Stimulated activated CD4-positive, alpha-beta T cell treated with anti-CD3 and anti-CD28 coated beads, Interleukin-4, amount 100 ng/mL, for 48 hours (primary cell): ENCODE measurements at places on chromosomes 12 and 14.
A peak's percentile ranks its signal among the peaks of the same experiment; 100 is the strongest.

DNA sequence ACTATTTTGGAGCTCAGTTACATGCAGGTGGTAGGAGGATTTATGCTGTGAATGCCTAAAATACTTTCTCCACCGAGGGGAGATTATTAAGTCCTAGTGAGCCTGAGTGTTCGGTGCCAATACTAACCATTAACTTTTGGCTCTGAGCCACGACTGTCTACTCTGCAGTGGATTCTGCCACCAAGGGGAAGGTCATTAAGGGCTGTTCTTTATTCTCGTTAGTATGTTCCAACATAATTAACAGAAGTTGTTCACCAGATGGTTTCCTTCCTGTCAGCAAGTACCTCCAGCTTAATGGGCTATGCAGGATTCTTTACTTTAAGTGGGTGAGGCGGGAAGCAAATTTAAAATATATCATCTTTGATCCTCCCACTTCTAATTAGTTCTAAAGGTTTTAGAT, 326.3 kb downstream of the BMP4 start:
- DNase-seq, result no peak

DNA sequence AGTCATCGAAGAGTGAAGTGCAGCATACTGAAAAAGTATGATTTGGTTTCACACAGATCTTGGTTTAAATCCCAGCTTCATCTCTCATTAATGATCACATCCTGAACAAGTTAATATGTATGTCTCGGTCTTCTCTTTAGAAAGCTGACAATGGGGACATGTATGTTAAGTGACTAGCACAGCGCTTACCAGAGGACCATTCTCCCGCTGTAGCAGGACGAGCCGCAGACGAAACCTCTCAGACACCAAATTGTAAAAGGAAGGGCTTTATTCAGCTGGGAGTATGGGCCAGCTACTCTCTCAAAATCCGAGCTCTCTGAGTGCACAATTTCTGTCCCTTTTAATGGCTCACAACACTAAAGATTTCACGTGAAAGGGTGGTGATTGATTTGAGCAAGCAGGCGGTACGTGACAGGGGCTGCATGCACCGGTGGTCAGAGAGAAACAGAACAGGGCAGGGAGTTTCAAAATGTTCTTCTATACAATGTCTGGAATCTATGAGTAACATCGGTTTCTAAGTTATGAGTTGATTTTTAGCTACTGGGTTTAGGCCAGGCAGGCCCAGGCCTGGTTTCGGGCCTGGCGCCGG, 682.4 kb downstream of the DIO2 start:
- DNase-seq, result no peak

DNA sequence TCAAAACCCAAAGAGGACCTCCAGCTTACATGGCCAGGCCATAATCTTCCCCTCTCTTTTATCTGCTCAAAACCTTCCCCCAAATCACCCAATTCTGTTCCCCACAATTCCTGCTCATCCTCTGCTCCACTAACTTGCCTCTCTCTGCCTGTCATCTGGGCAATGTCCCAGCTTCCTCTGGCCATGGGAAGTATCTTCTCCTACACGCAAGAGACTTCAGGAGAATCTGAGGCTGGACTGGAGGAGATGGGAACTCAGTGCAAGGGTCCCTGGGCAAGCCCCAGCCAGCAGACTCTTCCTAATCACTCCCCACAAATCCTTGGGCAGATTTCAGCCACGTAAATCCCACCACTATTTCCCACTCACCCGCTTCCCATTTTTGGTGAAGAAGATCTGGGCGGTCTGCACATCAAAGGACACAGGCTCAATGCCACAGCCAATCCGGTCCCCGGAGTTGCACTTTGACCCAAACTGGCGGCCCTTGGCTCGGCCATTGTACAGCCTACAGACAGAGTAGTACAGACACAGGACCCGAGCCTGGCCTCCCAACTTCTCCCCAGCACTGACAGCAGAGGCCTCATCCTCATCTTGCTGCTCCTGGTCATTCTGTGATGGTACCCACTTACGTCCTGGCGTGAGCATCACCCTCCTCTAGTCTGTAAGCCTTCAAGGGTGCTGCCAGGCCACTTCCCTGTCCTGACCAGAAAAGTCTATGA, 4.7 kb downstream of the SPRYD3 start:
- no peak for DNase-seq

DNA sequence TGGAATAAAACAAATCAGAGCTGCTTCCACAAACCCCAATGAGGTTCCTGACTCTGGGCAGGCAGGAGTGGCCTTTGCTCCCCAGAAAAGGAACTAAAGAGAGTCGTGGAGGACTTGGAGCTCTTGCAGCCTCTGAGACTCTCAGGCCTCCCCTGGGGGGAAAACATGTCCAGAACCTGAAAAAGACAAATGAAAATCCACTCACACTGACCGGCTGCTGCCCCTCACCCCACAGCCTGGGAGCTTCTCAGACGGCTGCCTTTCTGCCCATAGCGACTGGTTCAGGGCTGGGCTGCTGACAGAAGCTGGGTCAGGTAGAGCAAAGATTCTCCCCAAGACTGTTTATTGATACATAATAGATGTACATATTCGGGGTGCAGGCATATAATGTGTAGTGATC, 356.0 kb downstream of the ADGRD1 start:
- DNase-seq, result no peak

- DNase-seq, result no peak
Measured at GRCh38 chr14:93960108-93960475, 16.3 kb downstream of the ASB2 start.

GRCh38 chr12:70598467-70599193, 38.6 kb downstream of the PTPRB start:
- no peak for DNase-seq

- no peak for DNase-seq
Measured at GRCh38 chr14:68399971-68400370, 392.9 kb downstream of the ZFP36L1 start.

DNA sequence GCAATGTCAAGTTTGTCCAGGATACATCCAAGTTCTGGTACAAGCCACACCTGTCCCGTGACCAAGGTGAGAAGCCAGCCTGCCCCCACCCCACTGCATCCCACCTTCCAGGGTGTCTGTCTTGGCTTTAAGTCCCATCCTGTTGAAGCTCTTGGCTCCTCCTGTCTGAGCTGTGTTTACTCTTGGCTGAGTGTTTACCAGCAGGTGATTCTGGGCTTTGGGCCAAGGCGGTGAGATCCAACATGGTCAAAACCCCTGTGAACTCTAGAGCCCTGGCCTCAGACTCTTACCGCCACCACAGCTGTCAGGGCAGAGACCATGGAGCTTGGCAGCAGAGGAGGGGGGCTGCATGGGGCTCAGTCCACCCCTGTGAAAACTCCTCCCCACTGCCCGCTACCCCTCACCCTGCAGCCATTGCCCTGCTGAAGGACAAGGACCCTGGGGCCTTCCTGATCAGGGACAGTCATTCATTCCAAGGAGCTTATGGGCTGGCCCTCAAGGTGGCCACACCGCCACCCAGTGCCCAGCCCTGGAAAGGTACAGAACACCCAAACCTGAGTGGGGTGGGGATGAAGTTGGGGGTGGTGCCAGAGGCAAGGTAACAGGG, 11.6 kb downstream of the TNS2 start:
- no peak for DNase-seq

- peak; percentile 24 for DNase-seq
Measured at GRCh38 chr14:50559990-50560930, at the start of gene ATL1. Gene ATL1, plus strand, starts transcription at chr14:50560145. Its CDS starts 121 bp downstream, at chr14:50560266.

- DNase-seq, result no peak
Measured at GRCh38 chr12:101963697-101964096, 86.3 kb downstream of the DRAM1 start.

GRCh38 chr14:98912655-98913054, 359.3 kb downstream of the BCL11B start:
- no peak for DNase-seq

GRCh38 chr14:69398053-69398817, at the start of the genes ERH and SLC39A9:
Gene ERH, minus strand, starts transcription at chr14:69398299. Its CDS starts 66 bp downstream, at chr14:69398233.
Gene SLC39A9, plus strand, starts transcription at chr14:69398692. Its CDS starts 678 bp downstream, at chr14:69399370.
- peak; percentile 87 for DNase-seq

DNA sequence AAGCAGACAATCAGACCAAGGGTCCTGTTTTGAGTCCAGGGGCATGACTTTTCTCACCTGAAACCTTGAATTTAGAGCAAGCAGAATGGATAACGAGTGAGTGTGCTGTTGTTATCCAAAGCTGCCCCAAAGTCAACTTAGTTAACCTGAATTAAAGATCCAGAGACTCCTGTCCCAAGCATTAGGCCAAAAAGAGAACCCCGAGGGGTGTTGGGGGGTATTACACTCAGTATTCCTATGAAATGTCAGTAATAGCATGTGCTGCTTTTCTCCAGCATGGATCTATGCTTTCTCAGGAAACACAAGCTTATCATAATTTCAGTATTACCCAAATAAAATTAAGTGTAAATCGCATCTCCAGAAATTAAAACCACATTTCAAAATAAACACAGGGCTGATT, 19.0 kb downstream of the EIF4B start:
- DNase-seq, result no peak

GRCh38 chr12:25958428-25959070, at the start of gene RASSF8:
Gene RASSF8, plus strand, starts transcription at chr12:25958682. Its CDS starts 96,662 bp downstream, at chr12:26055344.
- DNase-seq, result no peak

DNA sequence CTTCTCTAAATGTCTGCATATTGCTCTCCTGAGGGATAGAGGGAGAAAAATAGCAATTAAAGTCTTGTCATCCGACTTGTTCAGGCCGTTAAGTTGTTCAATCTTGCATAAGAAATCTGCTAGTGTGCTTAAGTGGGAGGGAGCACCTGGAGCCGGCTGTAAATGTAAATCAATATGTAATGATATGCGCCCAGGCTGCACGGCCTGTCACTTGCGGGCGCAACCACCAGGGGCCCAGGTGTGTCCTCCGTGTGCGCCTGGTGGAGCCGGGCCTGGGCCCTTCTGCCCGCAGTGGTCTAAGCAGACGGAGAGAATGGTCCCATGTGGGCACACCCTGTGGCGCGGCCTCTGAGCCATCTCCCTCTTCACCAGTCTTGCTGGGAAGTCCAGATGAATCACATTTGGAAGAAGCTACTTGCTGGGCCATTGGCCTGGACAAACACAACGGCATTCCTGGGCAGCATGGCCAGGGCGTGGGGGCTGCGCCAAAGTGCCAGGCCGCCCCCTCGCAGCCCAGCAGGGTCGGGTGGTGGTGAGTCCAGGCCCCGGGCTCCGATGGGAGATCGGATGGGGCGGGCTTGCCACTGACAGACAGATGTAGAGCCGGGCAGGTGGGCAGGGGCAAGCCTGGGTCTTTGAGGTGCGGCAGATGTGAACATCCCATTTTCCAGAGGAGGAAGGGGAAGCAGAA, 193.3 kb upstream of the C14orf180 start:
- DNase-seq, result no peak

- DNase-seq, result no peak
Measured at GRCh38 chr12:10067264-10067663, 31.5 kb downstream of the CLEC1A start.

DNA sequence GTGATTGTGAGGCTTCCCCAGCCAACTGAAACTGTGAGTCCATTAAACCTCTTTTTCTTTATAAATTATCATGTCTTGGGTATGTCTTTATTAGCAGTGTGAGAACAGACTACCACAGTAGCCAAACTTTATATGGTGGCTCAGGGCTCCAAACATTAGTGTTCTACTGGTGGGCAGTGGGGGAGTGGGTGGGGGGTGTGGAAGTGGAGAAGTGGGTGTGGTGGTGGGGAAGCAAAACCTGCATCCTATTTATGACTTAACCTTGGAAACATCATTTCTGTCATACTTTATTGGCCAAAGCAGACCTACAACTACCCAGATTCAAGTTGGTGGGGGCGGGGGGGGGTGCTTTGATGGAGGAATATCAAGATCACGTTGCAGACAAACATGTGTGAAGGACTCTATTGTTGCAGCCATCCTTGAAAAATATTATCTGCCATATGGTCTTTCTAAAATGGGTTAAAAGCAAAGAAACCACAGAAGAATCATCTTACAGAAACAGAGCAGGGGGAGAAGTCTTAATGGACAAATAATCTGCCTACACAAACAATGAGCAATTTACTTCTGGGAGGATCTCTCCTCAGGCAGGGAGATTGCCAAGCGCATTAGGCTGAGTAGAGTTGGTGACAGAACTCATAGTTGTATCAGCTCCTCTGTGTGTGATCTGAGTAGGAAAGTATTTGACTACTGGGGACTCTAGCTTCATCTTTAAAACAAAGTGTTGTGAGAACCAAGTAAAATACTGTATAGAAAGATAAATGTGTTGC, 1.4 kb upstream of the PWP1 start:
- DNase-seq, result no peak

DNA sequence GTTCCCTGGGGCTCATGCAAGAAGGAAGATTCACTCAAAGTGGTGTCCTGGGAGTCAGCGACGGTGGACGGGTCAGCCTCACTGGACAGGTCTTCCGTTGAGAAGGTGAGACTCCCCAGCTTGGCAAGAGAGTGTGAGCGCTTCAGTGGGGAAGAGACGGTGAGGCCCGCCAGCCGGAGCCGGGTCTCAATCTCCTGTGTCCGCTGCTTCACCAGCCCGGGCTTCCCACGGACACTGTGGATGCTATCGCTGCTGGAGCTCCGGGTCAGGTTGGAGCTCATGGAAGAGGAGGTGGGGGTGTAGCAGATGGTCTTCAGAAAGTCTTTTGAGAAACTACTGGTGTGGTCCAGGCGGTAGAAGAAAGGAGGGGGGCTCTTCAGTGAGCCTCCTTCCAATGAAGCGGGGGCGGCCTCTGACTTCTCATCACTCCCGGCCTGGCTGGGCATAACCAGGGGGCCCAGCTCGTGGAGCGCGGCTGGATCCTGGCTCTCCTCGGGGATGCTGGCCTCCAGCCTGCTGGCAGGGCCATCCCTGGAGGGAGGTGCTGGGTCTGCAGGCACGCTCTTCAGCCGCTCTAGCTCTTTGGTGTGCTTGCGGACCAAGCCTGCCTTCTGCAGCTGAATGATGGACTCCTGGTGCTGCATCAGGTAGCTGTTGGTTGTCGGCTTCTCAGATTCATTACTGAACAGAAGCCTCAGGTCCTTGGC, 56.9 kb upstream of the CORO1C start:
- no peak for DNase-seq

GRCh38 chr12:2593045-2593444, 201.7 kb upstream of the FKBP4 start:
- DNase-seq, result no peak

GRCh38 chr12:84920331-84920730, 7.7 kb upstream of the SLC6A15 start:
- DNase-seq, result no peak

DNA sequence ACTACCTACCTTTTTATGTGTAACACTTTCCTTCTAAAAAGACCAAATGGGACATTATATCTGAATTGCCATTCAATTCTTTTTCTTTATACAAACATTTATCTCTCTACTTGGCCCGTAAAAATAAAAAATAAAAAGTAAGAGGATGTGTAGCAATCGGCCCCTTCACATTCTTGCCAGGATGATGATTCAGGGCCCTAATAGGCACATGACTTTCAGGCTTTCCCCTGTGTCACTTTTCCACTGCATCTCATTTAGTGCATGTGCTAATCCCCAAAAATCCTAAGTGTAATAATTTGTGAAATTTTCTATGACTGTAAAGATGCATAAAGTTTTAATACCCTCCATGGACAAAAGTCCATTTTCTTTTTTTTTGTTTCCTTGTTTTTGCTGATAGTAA, 23.0 kb upstream of the ATP2B1 start:
- DNase-seq, result no peak
